ENCODE measurements at places on chromosomes 5 and 9.

DNA sequence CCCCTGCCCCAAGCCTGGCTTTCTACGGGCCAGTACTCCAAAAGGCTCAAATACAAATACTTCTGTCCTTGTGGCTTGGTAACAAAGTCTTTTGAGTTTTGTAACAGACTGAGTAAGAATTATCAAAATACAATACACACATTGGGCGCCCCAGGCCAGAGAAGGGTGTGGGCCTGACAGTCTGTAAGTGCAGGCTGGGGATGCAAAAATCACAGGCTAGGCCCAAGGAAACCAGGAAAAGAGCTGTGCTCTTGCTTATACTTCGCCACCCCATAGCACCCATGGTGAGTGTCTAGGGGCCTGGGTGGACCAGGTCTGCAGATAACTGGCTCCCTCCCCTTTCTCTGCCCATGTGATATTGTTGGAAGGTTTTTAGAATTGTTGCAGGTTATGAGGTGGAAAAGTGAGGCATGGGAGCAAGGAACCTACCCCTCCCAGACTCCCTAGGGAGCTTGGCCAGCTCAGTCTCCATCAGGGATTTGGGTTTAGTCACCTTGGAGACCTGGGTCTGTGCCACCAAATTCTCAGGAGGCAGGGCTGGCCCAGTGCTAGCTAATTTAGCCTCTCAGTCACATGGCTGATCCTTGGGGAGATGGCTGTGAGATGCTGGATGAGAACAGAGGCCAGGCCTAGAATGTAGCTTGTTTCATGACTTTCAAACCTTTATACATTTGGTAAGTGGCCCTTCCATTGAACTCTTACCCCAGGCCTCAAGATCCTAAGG, 72.9 kb downstream of the TARS1 start:
- no peak for DNase-seq

- DNase-seq = no peak
These were observed 33.0 kb downstream of the LMNB1 start for GRCh38 chr5:126809916-126810315.

DNA sequence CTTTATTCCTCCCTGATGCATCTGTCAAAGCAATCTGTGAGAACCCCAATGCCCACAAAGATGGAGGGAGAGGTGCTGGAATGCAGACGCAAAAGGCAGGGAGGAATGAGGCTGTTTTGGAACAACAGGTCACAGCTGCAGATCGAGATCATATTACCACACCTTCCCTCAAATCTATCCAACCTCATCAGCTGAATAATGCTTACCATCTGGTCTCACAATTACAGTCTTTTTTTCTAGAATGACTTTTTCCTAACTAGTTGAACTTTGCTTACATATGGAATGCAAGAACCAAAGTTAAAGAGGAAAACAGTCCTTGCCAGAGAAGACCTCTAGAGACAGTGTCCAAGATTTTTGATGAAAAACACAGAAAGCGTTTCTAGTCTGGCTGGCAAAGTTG, 158.1 kb downstream of the LPAR1 start:
- DNase-seq = peak; percentile 85

DNA sequence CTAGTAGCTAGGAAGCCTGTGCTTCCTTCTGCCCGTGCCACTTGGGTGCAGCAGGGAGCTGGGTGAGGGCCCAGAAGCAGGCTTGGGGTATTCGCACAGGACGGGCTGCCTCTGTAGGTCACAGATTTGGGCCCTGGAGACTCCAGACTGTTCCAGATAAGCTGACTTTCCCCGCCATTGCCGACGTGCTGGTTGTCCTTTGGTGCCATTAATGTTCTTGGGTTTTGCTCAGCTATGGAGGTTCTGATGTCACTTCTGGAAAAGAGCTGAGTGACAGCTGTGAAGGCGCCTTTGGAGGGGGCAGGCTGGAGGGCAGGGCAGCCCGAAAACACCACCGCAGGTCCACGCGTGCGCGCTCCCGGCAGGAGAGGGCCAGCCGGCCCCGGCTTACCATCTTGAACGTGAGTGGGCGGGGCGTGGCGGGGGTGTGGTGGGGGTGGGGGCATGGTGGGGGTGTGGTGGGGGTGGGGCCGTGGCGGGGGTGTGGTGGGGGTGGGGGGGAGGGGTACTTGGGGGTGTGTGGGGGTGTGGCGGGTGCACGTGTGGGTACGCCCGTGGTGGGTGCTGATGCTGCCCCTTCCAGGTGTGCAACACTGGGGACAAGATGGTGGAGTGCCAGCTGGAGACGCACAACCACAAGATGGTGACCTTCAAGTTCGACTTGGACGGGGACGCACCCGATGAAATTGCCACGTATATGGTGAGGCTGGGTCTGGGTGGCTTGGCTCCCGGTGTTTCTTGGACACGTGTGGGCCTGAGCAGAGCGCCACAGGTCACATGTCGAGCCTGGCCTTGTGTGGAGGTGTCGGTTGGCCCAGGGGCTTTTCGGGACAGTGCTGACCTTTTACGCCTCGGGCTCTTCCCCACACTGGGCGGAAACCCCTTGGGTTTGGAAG, 79.6 kb downstream of the WNK2 start:
- DNase-seq = no peak

DNA sequence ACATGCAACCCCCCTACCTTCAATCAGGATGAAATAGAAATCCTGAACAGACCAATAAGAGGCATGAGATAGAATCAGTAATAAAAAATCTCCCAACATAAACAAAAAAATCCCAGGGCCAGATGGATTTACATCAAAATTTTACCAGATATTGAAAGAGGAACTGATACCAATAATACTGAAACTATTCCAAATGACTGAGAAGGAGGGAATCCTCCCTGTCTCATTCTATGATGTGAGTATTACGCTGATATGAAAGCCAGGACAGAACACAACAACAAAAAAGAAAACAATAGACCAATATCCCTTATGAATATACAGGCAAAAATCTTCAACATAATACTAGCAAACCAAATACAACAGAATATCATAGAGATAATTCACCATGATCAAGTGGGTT, 109.0 kb upstream of the SMC2 start:
- no peak for DNase-seq

GRCh38 chr9:4686112-4686511, 6.7 kb downstream of the CDC37L1 start:
- no peak for DNase-seq

Measured in AG04450 (cell line).